ENCODE measurements at places on chromosomes 6 and 20. TPM values are rescaled to one million over a fixed set of nuclear protein-coding genes. Genes with fewer than 3 reads are reported as not detected.

GPLD1 gene
- polyA plus RNA-seq: 1.6 TPM

RSPH4A gene
- polyA plus RNA-seq: 0.28 TPM

LAMA4 gene
- polyA plus RNA-seq: 101 TPM

ANKEF1 gene
- polyA plus RNA-seq: 0.75 TPM

TAB2 gene
- polyA plus RNA-seq: 42.2 TPM

DACT2 gene
- 0.60 TPM for polyA plus RNA-seq

PNPLA1 gene
- 0.13 TPM for polyA plus RNA-seq

NOX3 gene
- not detected for polyA plus RNA-seq

HLA-DRB1 gene
- polyA plus RNA-seq: 107 TPM

LGSN gene
- polyA plus RNA-seq: not detected

SLPI gene
- 1,815 TPM for polyA plus RNA-seq

MLIP gene
- polyA plus RNA-seq: 0.98 TPM

SMPDL3A gene
- 13.7 TPM for polyA plus RNA-seq

FGD2 gene
- polyA plus RNA-seq: 10.5 TPM

PMEPA1 gene
- 20.4 TPM for polyA plus RNA-seq

HDAC2 gene
- polyA plus RNA-seq: 77.9 TPM

MICB gene
- 1.6 TPM for polyA plus RNA-seq

TP53RK gene
- polyA plus RNA-seq: 11.8 TPM

PCK1 gene
- polyA plus RNA-seq: 2.9 TPM

ECT2L gene
- polyA plus RNA-seq: 0.05 TPM

CNR1 gene
- 3.4 TPM for polyA plus RNA-seq

THBD gene
- polyA plus RNA-seq: 55.0 TPM

PRSS35 gene
- 1.3 TPM for polyA plus RNA-seq

LRRC73 gene
- polyA plus RNA-seq: 0.24 TPM

TMC2 gene
- 0.34 TPM for polyA plus RNA-seq

SPO11 gene
- polyA plus RNA-seq: not detected

MYBL2 gene
- 0.38 TPM for polyA plus RNA-seq

CTCFL gene
- polyA plus RNA-seq: not detected

COL21A1 gene
- polyA plus RNA-seq: 16.8 TPM

BPIFB4 gene
- 0.06 TPM for polyA plus RNA-seq

PGBD1 gene
- polyA plus RNA-seq: 4.7 TPM

IL17F gene
- not detected for polyA plus RNA-seq

TREML1 gene
- polyA plus RNA-seq: not detected

C6orf58 gene
- not detected for polyA plus RNA-seq

ZBTB46 gene
- 6.7 TPM for polyA plus RNA-seq

FAM184A gene
- polyA plus RNA-seq: 2.3 TPM

GSTA1 gene
- polyA plus RNA-seq: 0.24 TPM

HLA-DPA1 gene
- polyA plus RNA-seq: 51.6 TPM

STK38 gene
- polyA plus RNA-seq: 35.4 TPM

EYA2 gene
- 0.70 TPM for polyA plus RNA-seq

PAX1 gene
- polyA plus RNA-seq: not detected

RAB32 gene
- 28.0 TPM for polyA plus RNA-seq

PRRT1 gene
- 10.8 TPM for polyA plus RNA-seq

All from urinary bladder (tissue), 4 donors.